GM04503 (cell line): ENCODE measurements at places on chromosomes 4 and X.
A peak's percentile ranks its signal among the peaks of the same experiment; 100 is the strongest.

GRCh38 chrX:22889819-22890218, 109.9 kb upstream of the DDX53 start:
- no peak for DNase-seq

GRCh38 chrX:22159071-22159470, 113.6 kb upstream of the CBLL2 start:
- DNase-seq = no peak

GRCh38 chr4:152626790-152627189, 53.0 kb downstream of the TMEM154 start:
- no peak for DNase-seq

DNA sequence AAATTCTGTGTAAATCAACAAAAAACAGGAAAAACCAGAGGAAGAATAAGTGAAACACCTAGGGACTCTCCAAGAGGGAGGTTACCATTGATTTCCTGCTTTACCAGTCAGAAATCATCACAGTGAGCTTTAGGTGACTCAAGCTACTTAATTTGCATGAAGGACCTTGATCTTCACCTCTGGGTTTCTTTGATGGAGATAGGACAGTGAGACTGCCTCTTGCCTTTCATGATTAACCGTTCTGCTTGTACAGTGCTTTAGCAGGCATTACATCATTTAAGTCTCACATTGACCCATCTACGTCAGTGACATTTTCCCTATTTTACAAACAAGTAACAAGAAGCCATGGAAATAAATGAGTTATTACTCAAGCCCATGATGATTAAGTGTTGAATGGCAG, 3.4 kb upstream of the GK start:
- DNase-seq = no peak

DNA sequence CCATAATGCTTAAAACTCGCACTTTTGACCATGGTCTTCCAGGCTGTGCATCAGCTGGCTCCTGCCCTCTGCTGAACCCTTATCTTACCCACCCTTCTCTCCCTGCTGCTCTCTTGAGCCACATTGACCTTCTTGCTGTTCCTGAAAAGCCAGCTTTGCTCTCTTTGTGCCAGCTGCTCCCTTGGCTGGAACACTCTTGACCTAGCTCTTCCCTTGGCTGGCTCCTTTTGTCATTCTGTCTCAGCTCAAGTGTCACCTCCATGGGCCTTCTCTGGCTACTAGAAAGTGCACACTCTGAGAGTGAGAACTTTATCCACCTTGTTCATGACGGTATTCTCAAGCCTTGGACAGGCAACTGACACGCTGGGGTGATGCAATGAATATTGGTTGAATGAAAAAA, 112.1 kb downstream of the MGST2 start:
- DNase-seq = no peak

GRCh38 chr4:5874811-5875449, 18.0 kb downstream of the CRMP1 start:
- peak; percentile 28 for DNase-seq

DNA sequence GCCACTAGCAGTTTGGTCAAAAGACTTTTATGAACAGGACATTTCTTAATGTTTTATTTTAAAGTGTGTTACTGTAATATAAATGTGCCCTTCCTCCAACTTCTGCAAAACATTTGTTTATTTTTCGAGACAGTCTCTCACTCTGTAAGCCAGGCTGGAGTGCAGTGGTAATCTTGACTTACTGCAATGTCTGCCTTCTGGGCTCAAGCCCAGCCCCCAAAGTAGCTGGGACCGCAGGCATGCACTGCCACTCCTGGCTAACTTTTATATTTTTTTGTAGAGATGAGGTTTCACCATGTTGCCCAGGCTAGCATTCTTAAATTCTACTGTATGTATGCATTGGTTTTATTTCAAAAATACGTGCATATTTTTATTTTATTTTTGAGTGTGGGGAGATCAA, 1201.9 kb downstream of the STIM2 start:
- DNase-seq = no peak

GRCh38 chr4:90495211-90495610, 368.0 kb downstream of the CCSER1 start:
- no peak for DNase-seq

DNA sequence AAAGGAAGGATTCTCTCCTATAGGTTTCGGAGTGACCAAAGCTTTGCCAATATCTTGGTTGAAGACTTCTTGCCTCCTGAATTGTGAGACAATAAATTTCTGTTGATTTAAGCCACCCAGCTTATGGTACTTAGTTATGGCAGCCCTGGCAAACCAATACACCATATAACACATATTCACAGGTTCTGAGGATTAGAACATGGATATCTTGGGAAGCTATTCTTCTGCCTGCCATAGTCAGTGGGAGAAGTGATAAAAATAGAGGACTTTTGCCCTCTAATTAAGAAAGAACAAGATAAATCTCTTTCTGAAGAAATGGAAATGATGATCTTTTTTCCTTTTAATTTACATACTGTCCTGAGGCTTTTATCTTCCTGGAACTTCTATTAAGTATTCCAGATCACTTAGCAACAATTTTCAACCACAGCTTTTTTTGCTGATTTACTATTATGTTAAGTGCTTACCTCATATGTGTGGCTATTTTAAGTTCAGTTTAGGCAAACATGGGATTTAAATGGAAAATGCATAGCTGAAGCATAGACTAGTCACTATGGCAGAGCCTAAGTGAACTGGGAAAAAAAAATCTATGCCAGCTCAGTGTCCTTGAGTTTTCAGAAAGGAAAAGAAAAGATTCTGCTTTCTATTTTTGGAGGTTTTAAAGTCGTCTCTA, 381.7 kb downstream of the STPG2 start:
- no peak for DNase-seq

DNA sequence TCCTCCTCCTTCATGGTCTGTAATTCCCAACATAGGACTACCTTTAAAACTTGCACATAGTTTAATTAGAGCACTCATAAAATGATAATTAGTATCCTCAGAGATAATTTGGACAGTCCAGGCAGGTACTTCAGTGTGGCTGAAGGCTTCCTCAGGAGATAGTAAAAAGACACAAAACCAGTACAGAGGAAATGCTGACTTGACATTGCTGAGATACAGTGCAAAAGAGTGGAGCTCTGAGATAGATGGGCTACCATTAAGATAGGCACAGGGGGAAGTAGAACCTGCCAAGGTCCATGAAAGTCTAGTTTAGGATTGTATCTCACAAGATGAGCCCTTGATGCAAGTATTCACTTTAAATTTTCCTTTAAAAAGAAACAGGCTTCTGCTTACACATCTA, 91.0 kb downstream of the USP9X start:
- no peak for DNase-seq

DNA sequence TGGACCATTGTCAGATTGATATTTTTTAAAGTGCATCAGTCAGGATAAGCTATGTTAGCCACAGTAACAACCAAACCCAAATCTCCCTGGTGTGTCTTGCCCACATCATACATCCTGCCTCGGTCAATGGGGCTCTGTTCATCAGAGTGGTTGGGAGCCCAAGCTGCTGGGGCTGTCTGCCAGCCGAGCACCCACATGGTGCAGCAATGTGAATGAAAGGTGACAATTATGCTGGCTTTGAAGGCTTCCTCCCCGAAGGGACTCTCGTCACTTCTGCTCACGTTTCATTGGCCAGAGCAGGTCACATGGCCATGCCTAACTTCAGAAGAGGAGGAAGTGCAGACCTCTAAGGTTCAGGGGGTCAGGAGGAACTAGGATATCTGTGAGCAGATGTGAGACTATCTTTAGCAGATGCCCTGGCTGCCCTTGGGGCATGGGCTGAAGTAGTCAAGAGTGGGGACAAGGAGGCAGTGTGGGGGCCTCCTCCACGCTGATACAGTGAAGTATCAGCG, 1.3 kb upstream of the JAKMIP1 start:
- DNase-seq = no peak

DNA sequence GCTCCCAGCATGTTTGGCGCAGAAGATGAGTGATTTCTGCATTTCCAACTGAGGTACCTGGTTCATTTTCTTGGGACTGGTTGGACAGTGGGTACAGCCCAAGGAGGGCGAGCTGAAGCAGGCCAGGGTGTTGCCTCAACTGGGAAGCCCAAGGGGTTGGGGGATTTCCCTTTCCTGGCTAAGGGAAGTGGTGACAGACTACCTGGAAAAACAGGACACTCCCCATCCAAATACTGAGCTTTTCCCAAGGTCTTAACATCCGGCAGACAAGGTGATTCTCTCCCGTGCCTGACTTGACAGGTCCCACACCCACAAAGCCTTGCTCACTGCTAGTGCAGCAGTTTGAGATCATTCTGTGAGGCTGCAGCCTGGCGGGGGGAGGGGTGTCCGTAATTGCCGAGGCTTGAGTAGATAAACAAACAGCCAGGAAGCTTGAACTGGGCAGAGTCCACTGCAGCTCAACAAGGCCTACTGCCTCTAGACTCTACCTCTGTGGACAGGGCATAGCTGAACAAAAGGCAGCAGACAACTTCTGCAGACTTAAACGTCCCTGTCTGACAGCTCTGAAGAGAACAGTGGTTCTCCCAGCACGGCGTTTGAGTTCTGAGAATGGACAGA, 307.7 kb upstream of the ARSJ start:
- DNase-seq = no peak

GRCh38 chr4:125097729-125098128, 217.0 kb upstream of the FAT4 start:
- no peak for DNase-seq
